Activated T-cell treated with anti-CD3 and anti-CD28 coated beads for 1 hour (primary cell): ENCODE measurements at places on chromosomes 2 and 18.

- DNase-seq, result no peak
Observed at GRCh38 chr2:186984966-186985365, 136.0 kb upstream of the ZSWIM2 start.

- DNase-seq, result no peak
Observed at GRCh38 chr2:143685421-143686078, 556.3 kb downstream of the ARHGAP15 start.

GRCh38 chr2:161570424-161571050, 53.7 kb upstream of the SLC4A10 start:
- DNase-seq, result no peak

- DNase-seq, result no peak
Observed at GRCh38 chr2:76446872-76447271, 736.2 kb upstream of the GCFC2 start.

GRCh38 chr18:21453511-21453901, 147.0 kb downstream of the ESCO1 start:
- DNase-seq, result no peak

DNA sequence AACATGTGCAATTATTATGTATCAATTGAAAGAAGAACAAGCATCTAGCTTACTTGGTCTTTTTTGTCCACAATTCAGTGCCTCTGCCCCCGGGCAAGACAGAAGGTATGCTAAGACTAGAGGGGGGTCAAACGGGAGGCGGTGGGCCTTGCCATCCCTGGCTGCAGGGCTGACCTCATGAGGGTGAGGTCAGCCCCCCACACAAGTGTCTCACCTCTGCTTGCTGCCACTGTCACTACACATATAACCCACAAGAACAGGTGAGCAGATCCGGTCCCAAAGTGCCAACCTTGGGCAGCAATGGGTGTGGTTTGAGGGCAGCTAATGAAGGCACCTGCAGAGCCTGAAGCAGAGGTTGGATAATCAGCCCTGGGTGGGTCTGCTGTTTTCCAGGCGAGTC, 71.5 kb downstream of the EDAR start:
- no peak for DNase-seq
